ENCODE measurements at places on chromosomes 4 and X.

- DNase-seq: no peak
Measured at GRCh38 chrX:148574237-148574973, 74.0 kb downstream of the AFF2 start.

DNA sequence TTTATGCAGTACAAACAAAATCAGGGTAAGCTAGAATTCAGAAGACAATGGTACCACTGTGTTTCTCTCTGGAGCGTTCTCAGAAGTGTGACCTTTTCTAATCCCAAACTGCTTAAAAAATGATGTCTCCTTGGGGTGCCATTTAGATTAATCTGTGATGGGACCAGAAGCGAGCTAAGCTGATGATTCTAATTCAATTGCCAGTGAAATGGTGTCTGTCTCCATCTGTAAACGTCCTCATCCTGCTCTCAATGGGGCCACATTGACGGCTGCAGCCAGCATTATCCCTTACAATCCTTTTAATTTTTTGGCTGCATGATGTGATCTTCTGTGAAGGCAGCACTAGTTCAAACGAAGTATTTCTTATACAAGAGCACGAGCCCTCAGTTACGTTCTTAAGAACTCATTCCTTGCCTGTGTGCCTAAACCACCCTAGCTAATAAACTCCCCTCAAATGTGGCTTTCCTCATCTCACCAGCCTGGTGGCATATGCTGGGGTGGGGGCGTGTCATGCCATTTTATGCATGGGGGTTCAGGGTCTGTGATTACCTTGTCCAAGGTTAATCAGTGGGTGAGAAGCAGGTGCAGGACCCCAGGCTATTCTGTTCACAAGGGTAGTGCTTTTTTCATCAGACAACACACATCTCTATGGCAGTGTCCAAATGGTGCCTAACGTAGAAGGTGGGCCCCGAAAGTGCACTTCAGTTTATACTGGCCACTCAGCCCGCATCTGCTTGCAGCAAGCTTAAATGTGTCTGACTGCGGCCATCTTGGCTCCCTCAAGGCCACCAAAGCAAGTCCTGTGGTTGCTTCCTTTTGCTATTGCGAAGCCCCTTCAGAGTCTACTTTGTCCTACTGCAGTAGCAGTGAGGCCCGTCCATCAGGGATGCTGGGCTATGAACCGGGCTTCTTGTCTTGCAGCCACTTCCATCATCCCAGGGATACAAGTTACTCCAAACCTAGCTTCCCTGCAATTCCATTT lies 45.7 kb upstream of the SLC2A9 start:
- no peak for DNase-seq

GRCh38 chr4:80069108-80069836 lies 3.8 kb downstream of the ANTXR2 start:
- DNase-seq: no peak

GRCh38 chrX:105483011-105483410 lies 262.5 kb upstream of the TEX13A start:
- no peak for DNase-seq

DNA sequence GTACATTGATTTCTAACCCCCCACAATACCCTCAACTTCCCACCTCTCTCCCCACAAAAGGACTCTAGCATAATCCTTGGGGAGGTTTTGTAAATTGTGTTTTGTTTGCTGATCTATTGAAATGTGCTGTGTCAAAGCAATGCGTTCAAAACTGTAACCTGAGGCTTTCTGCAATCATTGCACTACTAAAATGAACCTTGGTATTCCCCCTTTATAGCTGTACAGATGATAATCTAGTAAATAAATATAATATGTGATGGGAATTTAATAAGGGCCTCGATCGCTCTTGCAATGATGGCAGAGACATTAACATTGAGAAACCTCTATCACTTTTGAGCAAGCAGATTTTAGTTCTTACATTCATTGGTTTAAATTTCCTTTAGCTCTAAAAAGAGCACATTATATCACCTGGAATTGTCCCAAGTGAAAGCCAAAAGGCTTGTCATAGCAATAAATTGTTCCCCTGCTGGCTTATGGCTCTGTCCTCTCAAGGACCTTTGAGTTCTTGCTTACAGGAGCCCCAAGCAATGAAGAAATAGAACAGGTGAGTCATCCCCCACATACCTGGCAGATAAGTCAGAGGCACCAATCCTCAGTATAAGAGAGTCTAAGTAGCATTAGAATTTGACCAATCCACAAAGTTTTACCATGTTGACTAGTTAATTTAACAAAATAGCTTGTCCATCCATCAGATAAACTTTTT lies 18.4 kb upstream of the ACE2 start:
- no peak for DNase-seq

GRCh38 chrX:54597728-54598127 lies 67.7 kb downstream of the GNL3L start:
- no peak for DNase-seq

DNA sequence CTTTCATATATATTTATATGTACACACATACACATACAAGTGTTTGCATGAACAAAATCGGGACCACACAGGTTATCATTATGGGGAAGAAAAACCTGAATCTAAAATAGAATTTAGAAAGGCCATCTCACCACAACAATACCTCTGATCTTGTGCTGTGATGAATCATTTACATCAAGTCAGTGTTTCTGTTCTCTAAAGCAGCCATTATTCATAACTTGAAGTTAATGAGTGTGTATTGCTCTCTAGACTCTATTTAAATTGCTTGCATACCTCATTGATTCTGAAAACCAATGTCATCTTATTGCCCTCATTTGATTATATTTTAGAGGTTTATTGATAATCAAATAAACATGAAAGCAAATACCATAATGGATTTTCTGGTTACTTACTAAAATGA lies 71.6 kb downstream of the FAM114A1 start:
- no peak for DNase-seq

GRCh38 chrX:13691841-13692371 lies 3.0 kb downstream of the RAB9A start:
- DNase-seq: peak; percentile 27

- DNase-seq: no peak
Measured at GRCh38 chr4:184439856-184440594, 34.3 kb downstream of the IRF2 start.

DNA sequence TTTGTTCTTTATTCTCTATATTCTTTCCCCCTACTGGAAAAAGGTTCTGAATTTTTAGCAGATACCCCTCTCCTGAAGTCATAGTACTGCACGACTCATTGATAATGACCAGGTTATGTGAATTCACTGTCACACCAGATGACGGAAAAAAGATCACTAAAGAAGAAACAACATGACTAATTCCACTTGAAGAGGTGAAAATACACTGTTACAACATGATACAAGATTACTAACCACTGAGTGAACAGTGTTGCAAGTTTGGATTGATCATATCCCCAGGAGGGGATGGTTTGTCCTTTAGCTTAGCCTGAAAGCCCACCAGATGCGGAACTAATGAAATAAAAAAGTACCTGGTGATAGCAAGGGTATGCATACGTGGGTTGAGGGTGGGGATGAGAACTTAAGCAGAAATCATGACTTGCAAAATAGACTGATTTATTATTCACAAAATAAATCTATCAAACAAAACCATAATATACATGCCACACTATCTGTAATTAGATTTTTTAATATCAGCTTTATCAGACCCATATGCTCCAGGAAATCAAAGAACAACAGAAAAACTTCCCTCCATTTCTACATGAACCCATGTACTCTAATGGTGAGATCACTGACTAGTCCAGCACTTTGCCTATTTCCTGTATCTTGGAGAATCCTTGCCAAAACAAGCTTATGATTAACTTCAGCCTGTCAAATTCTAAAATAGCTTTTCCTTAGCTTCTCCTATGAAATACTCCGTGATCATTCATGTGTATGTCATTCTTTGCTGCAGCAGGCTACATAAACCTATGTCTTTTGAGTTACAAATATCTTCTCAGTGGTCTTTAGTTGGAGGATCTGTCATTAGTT lies 257.4 kb upstream of the AGA start:
- no peak for DNase-seq

DNA sequence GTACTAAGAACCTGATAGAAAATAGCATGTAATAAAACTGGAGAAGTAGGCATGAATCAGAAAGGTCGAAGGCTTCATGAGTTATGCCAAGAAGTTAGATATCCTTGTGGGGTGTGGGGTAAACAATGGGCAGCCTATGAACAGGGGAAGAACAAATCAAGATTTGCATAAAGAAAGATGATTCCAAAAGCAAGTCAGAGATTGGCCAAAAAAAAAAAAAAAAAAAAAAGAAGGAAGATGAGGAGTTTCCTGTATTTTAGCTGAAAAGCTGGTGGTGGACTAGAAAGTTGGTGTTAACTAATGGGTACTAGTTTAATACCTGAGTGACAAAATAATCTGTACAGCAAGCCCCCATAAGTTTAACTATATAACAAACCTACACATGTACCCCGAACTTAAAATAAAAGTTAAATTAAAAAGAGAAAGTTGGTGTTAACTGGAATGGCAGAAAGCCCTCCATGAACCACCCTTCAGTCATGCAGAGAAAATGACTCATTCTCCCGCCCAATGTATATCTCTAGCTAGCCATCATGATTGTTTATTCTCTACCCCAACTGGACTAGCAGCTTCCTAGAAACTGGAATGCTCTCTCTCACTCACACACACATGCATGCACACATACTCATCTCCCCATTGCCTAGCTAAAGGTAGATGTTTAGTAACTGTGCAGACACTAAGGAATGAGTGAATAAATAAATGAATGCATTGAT lies 41.7 kb downstream of the ATP11C start:
- DNase-seq: no peak

DNA sequence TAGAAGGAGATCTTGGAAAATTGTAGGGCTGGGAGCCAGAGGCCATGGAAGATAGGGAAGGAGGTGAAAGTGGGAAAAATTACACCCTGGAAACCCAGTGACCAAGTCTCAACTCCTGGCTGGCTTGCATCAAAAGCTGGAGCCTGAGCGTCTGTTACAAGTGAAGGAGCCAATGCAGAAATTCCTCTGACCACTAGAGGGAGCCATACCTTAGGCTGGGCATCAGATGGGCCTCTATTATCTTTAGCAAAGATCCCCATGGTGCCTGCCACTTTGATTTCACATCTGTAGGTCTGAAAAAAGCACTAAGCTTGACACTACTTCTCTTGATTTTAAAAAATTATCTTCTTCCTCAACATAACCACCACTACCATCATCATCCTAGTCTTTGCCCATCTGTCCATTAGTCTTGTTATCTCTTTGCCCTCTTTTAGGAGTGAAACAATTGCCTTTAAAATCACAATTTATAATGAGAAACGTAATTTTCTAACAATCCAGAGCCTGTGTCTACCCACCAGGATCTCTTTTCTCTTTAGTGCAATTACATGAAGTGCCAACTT lies 62.9 kb downstream of the ANAPC4 start:
- peak; percentile 60 for DNase-seq
